ENCODE measurements at places on chromosomes 7 and 10.

DNA sequence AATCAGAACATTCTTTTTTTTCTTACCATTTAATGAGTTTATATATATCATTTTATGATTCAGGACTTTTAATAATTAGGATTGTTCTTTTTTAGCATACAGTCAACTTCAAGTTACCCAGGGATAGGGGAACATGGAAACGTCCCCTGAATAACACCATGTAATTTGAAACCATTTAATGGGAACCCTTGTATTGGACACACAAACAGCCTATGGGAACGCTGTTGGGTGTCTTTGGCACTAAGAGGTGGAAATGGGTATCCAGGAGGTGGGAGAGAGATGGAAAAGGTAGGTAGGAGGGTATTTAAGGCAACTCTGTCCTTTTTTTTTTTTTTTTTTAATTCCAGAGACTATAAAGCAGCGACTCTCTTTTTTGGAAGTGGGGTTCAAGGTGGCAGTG, 2.6 kb downstream of the LUC7L2 start:
- no peak for DNase-seq

DNA sequence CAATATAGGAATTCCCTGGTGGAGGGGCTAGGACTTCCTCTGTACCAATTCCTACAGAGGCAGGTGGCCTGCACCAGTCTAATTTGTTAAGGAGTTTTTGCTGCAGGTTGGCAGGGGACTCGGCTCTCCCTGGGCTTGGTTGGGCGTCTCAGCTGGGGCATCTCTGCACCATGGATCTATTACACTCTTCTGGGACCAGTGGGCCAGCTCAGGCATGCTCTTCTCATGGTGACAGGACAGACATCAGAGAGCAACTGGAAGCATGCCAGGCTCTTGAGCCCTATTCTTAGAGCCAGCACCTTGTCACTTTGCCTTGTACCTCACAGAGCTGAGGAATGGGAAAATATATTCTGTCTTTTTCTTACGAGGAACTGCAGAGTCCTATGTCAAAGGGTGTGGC, 74.6 kb downstream of the SH2D4B start:
- no peak for DNase-seq

- no peak for DNase-seq
These were observed 599.0 kb upstream of the LRRTM3 start for GRCh38 chr10:66326876-66327275.

DNA sequence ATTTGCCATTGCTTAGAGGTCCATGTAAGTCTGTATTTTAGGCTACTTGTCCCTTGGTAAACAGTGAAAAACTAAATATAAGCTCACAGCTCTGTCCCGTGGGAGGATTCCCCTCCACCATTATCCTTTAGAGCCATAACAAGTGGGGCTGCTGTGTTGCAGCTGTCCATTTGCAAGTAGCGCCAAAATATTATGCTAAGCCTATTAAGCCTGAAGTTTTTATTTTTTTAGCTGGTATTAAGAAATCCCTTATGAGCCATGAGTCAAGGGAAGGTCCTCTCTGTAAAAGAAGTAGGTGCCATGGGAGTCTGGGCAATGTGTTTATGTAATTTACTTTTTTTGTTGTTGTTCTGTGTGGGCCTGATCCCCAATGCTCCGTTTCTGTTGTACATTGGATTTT, 183.9 kb downstream of the THSD7A start:
- DNase-seq: no peak

- no peak for DNase-seq
These were observed 874 bp downstream of the BAIAP2L1 start for GRCh38 chr7:98399890-98400541.

Measured in activated CD4-positive, alpha-beta T cell treated with anti-CD3 and anti-CD28 coated beads, Interleukin-2, amount 50 U/mL, for 24 hours (primary cell).